GM04504 (cell line): ENCODE measurements at places on chromosomes 2 and 18.

DNA sequence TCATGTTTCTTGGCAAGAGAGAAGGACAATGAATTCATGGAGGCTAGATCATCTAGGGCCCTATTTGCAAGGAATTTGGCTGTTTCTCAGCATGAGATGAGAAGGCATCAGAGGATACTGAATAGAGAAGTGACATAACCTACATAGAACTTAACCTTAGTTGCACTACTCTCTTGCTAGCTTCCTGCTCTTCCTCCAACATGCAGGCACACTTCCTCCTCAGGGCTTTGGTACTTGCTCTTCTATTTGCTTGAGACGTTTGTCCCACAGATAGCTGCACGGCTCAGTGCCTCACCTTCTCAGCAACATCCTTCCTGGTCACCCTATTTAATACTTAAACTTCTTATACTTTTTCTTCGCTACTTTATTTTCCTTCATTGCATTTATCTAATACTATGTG lies 20.0 kb upstream of the LANCL1 start:
- no peak for DNase-seq

DNA sequence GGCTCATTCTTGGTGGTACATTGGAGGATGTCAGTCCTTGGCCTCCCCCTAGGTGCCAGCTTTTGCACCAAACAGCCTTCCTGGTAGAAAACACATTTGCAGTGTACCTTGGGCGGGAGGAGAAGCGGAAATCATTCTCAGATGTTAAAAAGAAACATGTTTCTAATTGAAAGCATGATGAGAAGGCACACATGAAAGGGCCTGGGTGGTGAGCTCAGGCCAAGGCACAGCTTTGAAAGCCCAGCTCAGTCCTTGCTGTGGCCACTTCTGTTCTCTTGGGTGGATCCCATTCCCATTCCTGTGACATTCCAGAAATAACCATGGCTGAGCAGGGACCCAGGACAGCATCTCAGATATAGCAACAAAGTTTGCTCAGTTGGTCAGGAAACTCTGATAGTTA lies 71.5 kb downstream of the LTBP1 start:
- DNase-seq: no peak

DNA sequence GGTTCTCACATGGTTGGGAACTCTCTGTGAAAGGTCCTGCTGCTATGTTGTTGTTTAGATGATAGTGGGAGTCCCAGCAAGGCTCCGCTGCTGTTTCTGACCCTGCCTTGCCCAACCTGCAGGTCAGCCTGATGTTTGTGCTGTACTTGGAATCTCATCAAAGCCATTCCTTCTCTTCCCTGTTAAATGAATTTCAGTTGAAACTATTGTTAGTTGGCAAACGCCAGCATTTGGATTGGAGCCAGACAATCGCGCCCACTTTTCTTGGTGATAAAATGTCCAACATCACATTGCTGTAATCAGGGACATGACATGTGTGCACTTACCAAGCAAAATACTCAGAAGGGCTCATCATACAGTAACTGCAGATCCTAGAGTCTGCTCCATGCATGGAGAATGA lies 12.8 kb upstream of the TWSG1 start:
- no peak for DNase-seq

- DNase-seq: no peak
Observed at GRCh38 chr2:20425371-20425881, 21.4 kb upstream of the RHOB start.

DNA sequence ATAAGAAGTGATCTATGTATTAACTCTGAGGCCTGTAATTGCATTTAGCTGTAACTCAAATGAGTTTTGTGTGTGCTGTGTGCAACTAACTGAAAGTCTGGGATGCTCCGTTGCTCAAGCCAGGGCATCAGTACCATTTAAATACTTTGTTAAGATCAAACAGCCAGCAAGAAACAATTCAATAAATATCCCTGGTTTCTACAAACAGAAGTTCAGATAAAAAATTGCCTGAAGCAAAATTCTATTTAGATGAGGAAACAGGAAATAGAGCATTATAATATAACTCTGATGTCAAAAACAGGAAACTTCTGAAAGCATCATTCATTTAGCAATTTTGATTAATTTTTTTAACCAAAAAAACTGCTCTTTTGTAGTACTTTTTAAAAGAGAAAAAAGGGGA lies 18.9 kb upstream of the SLC38A11 start:
- DNase-seq: no peak

DNA sequence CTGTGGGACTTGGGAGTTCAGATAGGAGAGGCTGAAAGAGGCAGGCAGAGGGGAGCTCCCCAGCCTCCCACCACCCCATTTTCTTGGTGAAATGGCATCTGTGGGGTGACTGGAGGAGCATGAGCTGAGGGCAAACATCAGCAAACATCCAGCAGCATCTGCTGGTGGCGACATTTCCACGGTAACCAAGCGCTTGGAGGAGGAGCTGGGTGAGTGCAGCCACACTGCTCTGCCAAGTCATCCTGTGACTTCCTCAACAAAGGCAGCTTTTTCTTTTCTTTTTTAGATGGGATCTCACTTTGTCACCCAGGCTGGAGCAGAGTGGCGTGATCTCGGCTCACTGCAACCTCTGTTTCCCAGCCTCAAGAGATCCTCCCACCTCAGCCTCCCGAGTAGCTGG lies 5.6 kb downstream of the TXNL4A start:
- DNase-seq: no peak

DNA sequence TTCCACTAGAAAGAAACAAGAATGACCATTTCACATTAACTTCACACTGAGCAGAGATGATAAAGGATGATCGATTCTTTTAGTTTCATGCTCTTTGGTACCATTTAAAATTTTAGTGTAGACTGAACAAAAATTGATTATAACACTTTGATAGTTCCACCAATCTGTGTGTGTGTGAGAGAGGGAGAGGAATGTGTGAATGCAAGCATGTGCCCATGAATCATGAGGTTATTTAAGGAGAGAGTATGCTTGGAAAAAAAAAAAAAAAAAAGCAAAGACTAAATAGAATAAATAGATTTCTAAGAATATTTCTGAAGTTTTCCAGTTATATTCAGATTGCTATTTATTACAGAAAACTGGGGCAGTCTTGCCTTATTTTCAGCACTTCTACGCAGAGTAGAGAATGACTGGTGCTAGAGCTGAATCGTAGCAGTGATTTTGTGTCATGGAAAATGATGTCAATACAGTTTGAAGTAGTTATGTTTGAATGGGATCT lies 900.8 kb downstream of the SLC4A3 start:
- DNase-seq: no peak

GRCh38 chr2:158967731-158968395 lies 577 bp upstream of the TANC1 start:
- DNase-seq: peak; percentile 70

DNA sequence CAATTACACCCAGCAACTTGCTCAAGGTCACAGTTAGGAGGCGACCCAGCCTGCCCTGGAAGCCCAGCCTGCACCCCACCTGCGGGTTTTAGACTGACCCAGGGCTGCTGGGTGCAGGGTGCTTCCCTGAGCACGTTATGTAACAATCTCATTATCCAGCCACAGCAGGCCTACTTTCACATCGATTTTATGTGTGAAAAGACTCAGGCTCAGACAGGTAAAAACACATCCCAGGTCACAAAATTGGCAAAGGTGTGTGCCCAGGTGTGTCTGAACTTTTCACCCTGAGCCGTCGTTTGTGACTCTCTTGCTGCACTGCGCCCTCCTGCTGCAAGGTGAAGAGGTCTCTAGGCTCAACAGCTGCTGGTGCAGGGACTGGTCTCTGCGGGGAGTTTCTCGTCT lies 668.2 kb upstream of the HS6ST1 start:
- no peak for DNase-seq

DNA sequence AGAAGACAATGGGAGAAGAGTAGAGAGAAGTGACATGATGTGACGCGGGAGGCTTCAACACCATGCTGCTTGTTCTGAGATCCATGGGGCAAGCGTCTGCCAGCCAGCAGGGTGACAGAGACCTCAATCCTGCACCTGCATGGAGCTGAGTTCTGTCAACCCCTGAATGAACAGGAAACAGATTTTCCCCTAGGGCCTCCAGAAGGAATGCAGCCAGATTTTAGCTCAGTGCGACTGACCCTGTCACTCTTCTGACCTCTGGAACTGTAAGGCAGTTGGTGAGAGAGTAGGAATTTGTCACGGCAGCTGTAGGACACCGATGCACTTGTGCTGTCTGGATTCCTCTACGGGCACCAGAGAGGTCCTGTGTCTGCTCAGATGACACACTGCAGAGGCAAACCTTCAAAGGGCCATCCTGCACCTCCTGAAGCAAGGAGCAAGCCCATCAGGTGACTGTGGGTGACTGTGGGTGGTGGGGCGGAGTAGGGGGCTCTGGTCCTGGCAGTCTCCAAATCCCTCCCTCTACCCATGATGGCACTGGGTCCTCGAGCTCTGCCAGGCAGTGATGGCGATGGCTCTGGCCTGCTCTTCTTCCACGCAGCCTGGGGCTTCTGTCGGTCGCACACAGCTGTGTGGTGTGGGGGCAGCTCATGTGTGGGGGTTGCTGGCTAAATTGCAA lies 194.3 kb upstream of the TWIST2 start:
- no peak for DNase-seq

DNA sequence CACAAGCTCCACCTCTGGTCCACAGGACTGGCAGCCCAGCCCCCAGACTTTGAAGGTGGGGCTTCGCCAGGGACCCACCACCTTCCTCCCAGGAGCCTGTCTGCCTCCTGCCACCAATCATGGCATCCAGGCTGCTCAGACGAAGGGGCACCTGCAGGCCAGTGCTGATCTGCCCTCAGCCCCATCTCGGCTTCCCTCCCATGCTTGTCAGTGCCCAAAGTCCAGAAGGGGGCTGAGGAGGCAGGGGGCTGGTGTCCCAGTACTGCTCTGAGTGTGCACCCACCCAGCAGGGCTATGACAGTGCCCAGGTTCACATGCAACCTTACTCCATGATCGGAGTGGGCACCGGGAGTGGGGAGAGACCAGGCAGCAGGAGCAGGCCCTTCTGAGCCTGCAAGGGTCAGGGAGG lies 25.3 kb upstream of the RUFY4 start:
- DNase-seq: no peak

GRCh38 chr2:204896146-204896545 lies 350.9 kb downstream of the PARD3B start:
- DNase-seq: no peak

DNA sequence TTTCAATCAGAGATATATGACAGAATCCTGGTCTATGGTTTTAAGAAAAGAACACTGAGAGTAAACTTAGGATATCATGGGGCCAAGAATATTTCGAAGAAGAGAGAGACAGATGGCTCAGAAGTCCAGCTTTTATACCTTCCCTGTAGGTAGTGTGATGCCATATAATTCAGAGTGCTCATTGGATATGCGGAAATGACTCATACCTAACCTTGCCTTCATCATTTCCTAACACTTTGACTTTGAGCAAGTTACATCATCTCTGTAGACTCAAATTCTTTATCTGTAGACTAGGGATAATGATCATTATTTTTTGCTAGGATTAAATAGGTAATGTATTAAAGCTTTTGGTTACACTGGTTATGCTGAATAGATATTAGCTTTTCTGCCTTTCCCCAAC lies 461.6 kb upstream of the CNTNAP5 start:
- DNase-seq: no peak

DNA sequence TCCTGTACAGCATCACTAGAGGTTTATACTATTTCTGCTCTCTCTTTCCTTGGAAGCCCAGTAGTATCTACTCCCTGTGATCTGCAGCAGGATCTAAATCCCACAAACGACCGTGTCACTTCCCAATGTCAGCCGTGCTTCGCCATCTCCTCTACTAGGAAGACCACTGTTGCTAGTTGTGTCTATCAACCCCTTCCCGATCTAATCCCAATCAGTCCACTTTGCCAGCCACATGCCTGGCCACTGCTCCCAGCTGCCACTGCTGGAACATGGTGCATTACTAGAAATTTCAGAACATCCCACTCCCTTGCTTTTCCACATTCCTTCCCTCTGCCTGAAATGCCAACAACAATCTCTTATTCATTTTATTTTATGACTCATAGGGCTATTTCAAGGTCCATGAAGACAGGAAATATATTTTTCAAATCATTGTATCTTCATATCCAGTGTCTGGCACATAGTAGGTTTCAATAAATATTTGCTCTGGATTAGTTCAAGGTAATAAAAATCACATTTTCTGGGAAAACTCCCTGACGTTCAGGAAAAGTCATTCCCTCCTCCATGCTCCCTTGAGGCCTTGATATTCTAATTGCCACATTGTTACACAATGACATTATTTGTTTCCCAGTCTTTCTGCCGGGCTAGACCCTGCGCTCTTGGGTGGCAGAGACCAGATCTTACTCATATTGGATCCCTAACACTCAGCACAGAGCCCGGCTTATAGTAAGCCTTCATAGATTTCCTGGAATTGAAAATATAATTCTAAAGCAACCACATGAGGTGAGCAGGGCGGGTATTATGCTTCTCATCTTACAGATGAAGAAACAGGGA lies 2.1 kb upstream of the TRIB2 start:
- no peak for DNase-seq

GRCh38 chr2:83481436-83481835 lies 977.6 kb downstream of the SUCLG1 start:
- DNase-seq: no peak

DNA sequence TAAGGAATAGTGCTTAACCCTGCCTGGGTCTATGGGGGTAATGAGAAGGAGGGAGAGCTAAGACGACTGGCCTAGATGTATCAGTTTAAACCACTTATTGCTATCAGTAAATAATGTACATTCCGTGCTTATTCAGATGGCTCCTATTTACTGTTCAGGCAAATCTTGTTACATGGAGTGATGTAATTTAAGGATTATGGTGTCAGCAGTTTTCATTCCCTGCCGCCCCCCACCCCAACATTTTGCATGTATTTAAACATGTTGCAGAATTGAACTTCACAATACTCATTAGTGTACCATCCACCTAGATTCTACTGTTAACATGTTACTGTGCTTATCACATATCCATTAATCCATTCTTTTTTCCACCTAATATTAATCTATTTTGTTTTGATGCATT lies 11.7 kb downstream of the AGPS start:
- no peak for DNase-seq

DNA sequence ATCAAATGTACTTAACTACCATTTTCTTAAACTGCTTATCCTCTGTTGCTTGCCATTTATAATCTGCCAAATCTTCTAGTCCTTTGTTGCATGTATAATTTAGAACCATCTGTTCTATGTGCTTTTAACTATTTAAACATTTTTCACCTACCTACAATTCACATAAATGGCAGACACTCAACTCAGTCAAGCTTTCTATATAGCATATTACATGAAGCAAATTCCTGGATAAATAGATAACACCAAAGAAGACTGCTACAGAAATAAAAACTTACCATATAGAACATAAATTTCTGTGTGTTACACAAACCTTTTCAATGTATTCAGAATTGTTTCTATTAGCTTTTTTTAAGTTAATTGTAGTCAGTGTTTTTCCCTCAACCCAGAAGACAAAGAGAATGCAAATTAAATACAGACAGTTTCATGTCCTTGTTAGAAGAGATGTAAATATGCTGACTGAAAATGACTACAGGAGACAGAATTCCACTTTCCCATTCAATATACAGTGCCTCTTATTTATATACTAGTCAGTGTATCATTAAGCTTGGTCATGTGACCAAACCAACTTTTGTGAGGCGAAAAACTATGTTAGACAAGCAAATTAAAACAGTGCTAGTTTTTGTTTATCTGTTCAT lies 2.6 kb downstream of the BAZ2B start:
- no peak for DNase-seq
